ENCODE measurements at places on chromosomes 12 and 14.

GRCh38 chr14:23243066-23243465 is 5.3 kb downstream of the RNF212B start:
- no peak for DNase-seq

DNA sequence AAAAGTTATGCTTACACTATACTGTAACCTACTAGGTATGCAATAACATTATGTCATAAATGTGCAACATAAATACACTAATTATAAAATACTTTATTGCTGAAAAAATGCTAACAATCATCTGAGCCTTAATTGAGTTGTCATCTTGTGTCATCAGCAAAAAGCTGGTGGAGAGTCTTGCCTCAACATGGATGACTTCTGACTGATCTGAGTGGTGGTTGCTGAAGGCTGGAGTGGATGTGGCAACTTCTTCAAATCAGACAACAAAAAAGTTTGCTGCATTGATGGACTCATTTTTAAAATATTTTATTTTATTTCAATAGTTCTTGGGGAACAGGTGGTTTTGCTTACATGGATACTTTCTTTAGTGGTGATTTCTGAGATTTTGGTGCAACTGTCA is 93.9 kb upstream of the AMN1 start:
- DNase-seq = no peak

GRCh38 chr12:75366629-75367028 is 24.3 kb upstream of the GLIPR1L2 start:
- no peak for DNase-seq

DNA sequence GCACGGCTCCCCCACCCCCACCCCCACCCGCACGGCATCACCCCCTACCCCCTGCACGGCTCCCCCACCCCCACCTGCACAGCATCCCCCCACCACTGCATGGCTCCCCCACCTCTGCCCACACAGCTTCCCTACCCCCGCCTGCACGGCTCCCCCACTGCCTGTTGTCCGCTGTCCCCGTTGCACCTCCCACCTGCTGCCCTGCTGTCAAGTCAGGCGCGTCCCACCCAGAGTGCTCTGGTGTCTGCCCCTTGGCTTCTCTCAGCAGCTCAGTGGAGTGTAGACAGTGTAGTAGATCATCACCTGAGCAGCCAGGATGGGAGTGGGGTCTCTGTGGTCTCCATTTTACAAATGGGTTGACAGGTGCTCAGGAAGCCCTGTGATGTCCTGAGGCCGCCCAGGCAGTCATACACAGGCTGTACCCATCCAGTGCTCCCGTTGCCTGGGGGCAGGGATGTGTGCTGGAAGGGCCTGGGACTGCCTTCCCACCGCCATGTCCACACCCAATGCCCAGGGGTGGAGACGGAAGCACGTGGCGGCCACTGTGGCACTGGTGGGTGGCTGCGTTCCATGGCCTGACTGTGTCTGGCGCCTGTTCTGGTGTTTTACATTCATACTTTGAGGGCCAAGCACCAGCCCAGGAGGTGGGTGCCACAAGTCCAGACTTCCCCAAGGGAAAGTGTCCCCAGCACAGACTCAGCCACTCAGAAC is 32.5 kb downstream of the PACS2 start:
- DNase-seq = no peak

- DNase-seq = no peak
Measured at GRCh38 chr14:68973639-68974038, 5.5 kb downstream of the ACTN1 start.

DNA sequence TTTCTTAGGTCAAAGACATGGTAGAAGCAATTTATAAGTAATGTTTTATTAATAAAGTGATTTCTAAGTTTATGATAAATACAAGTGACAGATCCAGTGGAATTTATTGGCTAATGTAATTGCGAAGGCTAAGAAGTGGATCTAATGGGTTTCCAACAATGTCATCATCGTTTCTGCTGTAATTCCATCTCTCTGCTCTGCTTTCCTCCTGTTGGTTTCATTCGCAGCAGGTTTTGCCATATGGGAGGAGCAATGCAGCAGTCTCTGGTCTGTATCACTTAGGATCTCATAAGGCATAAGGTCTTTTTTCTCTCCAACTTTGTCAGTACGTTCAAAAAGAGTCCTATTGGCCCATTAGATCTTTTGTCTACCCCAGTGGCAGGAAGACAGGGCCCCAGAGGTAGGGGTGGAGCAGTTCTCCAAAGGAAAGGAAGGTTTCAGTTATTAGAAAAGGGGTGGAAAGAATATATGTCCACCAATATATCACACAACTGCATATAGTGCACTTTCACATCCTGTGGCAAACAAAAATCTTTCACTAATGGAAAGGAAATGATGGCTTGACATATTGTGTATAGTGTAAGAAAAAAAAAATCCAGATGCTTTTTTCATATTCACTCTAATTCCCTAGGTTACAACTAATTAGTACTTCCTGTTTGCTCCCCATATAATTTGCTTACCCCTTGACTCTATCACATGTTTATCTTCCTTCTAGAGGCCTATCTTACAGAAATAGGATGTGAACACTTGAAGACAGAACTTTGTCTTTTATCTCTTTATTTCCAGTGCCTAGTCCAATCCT is 451.3 kb downstream of the ZFP36L1 start:
- no peak for DNase-seq

GRCh38 chr12:89497005-89497404 is 27.6 kb downstream of the GALNT4 start:
- DNase-seq = no peak

DNA sequence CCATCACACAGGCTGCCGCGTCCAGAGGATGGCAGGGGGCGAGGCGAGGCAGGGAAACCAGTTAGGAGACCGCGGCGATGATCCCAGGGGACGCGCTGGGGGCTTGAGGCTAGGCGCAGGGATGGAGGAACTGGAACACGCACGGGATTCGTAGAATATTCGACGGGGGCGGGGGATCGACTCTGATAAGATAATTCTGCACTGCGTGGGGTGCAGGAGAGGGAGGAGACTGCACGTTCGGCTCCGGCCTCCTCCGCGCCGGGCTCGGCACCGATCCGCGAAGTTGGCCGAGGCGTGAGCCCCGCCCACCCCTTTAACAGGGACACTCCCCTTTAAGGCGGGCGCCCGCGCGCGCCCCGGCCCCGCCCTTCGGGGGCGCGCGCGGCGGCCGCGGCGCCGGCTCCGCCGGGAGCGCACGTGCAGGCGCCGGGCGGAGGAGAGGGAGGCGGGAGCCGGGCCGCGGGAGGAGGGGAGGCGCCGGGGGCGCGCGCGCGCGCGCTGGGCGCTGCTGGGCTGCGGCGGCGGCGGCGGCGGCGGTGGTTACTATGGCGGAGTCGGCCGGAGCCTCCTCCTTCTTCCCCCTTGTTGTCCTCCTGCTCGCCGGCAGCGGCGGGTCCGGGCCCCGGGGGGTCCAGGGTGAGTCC is at the start of gene ACVR1B:
TSS of gene ACVR1B (plus strand) at position 501 of the 644 bp plus-strand sequence. CDS start at position 546, 45 bp downstream.
- DNase-seq = peak; percentile 58

DNA sequence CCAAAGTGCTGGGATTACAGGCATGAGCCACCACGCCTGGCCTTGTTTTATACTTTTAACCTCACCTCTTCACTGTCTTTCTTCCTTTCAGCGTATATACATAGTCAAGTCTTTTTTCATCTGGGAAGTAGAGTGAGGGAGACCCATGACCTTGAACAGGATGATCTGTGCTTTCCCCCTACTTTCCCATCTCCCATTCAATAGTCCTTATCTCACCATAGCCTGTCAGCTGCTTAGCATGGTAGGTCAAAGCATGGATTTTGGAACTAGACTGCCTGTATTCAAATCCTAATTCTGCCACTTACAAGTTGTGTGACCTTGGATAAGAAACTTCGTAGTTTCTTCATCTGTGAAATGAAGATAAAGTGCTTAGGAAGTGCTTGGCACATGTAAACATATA is 96.4 kb upstream of the MON2 start:
- DNase-seq = no peak

DNA sequence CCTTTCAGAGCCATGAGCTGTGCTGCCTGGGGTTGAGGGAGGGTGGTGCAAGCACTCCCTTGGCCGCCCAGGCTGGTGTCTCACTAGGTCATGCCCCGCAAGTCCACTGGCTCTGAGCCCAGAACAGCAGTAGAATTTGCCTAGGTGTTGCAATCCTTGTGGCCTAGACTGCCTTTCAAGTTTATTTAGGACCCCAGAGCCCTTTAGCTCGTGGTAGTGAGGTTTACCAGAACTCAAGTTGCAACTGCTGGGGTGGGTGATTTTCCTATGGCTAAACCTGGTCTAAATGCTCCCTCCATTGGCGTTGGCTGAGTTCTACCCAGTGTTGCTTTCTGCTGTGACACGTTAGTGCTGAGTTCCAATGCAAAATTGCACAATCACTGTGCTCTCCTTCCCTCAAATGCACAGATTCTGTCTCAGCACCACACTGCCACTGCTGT is 287.2 kb downstream of the BCAT1 start:
- DNase-seq = no peak

GRCh38 chr12:54954801-54955200 is 29.8 kb downstream of the TESPA1 start:
- DNase-seq = no peak

DNA sequence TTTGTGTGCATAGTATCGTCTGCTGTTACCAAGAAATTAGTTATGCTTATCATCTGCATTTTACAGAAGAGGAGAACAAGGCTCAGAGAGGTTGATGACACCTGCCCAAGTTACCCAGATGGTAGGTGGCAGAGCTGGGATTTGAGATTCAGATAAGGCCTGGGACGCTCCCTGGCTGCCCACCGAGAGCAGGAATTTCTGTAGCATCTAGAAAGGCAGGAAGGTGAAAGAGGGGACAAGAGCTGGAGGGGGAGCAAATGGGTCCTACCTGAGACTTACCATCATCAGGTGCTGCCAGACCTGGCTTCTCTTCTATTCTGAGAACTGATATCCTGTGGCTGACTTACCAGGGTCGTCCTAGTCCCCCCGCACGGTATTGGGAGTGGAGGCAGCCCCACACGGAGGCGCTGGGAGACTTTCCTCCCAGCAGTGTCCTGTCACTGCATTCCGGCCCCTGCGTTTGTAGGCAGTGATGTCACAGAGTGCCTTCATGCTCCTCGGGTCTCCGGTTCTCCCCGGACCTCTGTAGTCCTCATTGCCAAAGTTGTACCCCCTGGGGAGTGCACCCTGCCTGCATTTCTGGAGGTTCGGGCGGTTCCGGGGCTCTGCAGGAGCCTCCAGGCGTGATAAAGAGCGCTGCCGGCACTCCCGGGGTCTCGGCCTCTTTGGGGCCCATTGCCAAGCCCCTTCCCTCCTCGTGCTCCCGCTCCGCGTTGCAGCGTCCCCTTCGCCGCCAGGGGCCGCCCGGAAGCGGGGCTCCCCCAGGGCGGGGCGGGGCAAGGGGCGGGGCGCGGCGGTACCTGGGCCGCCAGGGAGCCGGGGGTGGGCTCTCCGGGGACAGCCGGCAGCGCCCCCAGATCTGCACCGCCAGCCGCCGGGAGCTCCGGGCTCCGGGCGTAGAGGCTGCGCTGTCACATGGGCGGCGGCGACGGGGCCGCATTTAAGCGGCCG is at the start of gene CABP1:
TSS of gene CABP1 (plus strand) at position 856 of the 951 bp plus-strand sequence. CDS start at position 916, 60 bp downstream.
- no peak for DNase-seq

DNA sequence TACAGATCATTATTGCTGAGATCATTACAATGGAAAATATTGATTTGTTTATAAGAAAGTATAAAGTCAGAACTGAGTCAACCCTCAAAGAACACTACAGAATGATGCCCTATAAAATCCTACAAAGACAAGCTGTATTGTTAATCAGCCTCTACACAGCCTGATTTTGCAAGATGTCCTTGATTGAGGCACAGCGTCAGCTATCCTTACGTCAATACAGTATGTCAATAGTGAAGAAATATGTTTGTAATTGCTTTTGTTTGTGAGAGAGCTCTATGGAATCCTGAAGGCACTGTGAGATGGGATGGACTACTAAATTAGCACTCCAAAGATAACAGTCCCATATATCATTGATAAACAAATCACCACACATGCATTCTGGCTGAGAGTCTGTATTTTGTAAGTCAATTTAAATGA is 70.7 kb downstream of the RASSF9 start:
- DNase-seq = no peak

DNA sequence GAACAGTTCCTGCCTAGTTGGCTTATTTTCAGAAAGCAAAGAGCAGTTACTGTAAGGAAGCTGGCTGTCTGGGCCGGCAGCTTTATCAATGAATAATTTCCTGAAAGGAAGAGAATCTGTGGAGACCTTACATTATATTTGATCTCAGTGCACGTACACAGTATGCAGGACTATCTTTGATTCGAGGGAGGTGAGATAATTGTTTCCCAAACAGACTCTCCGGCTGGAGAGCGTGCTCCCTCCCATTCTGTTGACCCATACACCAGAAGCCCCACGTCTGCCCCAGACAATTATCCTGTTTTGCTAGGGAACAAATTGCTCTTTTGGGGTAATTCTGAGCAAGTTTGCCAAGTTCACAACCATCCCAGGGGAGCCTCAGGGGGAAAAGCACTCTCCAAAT is 1115.0 kb downstream of the VRK1 start:
- no peak for DNase-seq

DNA sequence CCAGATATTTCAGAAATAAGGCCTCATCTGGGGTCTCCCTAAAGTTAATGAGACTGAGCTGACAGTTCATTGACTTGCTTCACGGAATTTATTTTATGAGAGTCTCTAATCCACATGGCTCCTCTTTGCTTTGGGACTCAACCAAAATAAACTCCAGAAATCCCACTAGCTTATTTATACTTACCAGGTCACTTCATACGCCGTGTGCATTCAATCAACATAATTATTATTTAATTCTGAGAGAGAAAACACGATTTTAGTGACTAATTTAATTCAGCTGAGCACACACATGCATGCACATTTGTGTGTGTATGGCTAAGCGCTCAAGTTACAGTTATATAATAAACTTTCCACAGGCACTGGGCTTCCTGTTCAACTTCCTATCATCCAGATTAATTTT is 333.4 kb upstream of the CCDC196 start:
- DNase-seq = no peak

DNA sequence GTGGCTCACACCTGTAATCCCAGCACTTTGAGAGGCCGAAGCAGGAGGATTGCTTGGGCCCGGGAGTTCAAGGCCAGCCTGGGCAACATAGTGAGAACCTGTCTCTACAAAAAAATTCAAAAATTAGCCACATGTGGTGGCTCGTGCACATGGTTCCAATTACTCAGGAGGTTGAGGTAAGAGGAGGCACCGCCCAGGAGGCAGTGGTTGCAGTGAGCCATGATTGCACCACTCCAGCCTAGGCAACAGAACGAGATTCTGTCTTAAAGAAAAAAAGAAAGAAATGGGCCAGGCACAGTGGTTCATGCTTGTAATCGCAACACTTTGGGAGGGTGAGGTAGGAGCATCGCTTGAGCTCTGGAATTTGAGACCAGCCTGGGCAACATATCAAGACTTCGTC is 33.5 kb downstream of the MAP1LC3B2 start:
- DNase-seq = no peak

DNA sequence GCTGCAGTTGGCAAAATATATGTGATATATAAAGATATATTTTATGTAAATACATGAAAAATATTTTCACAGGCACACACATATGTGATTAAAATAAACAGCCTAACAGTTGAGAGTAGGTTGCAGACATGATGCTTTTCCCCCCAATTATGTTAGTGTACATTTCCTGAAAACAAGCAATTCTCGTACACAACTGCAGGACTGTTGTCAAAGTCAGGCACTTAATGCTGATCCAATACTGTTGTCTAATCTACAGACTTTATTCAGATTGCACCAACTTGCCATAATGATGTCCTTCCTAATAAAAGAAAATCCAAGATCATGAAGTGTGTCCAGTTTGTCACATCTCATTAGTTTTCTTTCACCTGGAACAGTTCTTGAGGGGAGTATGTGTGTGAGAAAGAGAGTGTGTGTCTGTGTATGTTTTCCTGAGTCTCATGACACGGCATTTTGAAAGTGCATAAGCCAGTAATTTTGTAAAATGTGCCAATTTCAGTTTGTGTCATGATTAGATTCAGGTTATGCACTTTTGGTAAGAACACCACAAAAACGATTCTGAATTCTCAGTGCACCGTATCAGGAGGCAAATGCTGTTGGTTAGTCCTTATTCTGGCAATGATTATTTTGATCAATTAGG is 16.5 kb upstream of the SEL1L start:
- DNase-seq = no peak

All from NCI-H2081 treated with DMSO at 0.1 percent for 48 hours (cell line).